Gastroesophageal sphincter (tissue), 4 donors: ENCODE measurements at places on chromosomes 11 and 22. TPM values are rescaled to one million over a fixed set of nuclear protein-coding genes. Genes with fewer than 3 reads are reported as not detected.

GRCh38 chr11:121358760-121359159, 66.2 kb downstream of the SC5D start:
- ATAC-seq: no peak

DNA sequence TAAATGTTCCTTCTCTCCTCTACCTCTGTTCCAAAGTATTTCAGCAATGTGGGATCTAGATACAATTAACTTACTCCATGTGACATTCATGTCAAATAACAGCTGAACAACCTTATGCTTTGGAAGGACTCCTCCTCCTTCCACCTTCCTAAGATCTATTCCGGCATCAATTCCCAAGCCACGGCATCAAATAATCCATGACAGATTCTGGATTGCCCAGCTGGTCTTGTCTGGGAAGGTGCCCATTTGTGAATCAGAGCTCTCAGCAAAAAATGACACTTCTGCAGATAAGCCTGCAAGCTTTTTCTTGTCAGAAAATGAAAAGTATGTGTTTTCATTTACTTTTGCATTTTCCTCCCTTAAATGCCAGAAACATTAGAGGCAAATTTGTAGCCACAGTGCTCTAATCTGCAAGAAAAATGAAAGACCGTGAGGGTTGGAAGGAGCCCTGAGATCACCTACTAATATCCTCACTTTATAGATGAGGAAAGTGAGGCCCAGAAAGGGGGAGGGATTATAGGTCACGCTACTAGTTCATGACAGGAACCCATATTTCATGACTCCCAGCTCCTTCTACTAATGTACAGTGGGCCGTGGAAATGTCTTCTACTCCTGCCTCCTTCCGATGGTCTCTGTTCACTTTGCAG, 124.0 kb downstream of the ME3 start:
- ATAC-seq: peak; percentile 69

GRCh38 chr11:118180300-118180703, 3.9 kb upstream of the SCN2B start:
- peak; percentile 82 for ATAC-seq

DNA sequence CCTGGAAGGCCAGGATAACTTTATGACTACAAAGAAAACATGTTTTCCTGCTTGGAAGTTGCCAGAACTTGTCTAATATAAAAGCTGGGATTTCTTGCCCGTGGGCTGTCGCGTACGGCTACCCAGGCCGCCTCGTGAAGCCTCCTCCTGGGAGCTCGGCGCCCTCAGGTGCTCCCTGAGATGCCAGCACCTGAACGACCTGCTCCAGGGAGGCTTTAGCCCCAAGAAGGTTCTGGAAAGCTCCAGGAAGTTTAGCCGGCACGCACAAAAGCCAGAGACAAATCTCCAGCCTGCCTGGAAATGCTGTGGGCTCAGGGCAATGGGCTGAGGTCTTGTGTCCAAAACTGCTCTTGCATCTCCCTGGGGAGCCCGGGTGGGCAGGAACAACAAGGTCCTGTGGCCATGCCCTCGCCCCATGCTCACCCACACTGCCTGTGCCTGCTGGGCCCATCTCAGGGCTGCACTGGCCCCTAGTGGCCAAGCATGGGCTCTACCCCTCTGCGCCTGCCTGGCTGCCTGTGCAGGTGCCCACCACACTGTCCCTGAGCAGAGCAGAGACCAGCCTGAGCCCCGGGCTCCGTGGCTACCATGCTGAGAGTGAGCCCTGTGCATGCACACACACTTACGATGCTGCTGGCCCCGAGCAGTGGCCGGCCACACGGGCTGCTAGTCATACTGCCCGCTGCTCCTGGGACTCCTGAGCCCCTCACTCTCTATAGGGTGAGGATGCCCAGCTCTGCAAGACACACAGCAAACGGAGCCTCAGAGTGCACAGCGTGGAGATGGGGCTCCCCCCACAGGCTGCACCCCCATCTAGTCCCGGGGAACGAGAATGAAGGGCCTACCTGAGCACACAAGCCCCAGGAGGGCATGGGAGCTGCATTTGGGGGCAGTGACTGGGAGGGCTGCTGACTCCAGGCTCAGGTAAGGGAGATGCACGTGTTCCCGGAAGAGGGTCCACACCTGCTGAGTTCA, 4.9 kb upstream of the CELSR1 start:
- peak; percentile 80 for ATAC-seq

DNA sequence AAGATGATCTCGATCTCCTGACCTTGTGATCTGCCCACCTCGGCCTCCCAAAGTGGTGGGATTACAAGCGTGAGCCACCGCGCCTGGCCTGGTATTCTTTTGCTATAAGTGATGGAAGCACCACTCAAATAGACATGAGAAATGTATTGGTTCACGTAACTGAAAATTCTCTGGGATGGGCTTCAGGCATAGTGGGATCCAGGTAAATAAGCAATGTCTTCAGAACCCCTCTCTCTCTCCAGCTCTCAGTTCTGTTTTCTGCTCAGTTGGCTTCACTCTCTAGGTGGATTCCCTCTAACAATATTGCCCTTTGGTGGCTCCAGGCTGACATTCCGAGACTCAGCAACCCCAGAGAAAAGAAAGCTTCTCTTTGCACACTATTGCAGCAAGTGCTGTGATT, 889 bp upstream of the LHFPL7 start:
- no peak for ATAC-seq

- ATAC-seq: no peak
Measured at GRCh38 chr11:105884436-105884835, 137.6 kb downstream of the MSANTD4 start.

DNA sequence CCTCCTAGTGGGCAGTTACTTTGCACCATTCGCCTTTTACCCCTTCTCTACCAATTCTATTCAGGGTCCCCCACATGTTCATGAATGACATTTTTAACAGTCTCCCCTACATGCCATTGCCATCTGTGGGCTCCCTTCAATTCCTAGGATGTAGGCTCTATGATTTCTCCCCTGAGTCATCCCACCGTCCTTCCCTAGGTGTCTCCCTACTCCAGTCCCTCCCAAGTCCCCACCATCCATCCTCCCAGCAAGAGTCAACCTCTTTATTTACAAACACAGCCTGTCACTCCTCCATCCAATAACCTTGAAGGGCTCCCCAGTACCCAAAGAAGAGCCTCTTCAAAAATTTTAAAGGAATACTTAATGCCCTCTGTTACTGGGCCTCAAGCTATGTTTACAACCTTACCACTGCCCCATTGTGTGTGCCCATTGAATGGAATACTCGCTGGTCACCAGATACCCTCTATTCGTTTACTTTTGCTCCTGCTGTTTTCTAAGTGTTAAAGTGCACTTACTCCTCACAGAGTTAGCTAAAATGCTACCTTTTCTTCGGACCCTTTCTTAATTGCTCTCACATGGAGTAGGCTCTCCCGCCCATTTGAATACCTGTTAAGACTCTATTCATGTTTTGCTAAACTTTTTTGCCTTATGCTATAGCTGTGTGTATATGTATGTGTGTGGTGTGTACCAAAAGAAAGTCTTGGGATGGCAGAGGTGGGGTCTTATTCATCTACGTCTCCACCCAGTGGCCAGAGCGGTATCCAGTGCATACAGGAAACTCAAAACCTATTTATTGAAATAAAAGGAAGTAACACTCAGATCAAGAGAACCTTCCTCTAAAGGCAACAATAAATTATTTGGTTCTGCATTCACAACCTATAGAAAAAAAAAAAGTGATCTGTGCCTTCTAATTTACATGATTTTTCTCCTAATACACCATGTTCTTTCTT, 235.8 kb upstream of the CCDC90B start:
- ATAC-seq: no peak

DNA sequence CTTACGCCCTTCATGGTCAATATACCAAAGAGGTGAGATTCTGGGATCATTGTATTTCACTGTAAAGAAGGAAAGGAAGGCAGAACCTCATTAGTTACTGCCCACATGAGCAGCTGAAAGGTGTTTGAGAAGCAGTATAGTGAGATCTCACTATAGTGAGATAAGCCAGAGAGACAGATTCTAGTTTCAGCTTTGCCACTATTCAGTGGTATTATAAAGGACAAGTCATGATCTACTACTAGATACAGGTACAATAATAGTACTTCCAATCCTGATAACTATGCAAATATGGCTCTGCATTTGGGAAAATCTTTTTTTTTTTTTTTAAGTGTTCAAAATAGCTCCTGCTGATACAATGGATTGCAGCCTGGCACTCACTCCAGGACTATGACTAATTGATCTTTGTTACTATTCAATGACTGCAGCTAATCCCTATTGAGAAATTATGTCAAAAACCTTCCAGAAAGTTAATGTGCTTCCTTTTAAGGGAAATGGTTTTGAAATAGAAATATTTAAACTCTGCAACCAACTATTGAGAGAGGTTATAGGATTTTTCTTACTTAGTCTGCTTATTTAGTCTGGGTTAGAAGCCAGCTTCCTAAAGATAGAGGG, 8.3 kb upstream of the DLAT start:
- ATAC-seq: peak; percentile 76

DNA sequence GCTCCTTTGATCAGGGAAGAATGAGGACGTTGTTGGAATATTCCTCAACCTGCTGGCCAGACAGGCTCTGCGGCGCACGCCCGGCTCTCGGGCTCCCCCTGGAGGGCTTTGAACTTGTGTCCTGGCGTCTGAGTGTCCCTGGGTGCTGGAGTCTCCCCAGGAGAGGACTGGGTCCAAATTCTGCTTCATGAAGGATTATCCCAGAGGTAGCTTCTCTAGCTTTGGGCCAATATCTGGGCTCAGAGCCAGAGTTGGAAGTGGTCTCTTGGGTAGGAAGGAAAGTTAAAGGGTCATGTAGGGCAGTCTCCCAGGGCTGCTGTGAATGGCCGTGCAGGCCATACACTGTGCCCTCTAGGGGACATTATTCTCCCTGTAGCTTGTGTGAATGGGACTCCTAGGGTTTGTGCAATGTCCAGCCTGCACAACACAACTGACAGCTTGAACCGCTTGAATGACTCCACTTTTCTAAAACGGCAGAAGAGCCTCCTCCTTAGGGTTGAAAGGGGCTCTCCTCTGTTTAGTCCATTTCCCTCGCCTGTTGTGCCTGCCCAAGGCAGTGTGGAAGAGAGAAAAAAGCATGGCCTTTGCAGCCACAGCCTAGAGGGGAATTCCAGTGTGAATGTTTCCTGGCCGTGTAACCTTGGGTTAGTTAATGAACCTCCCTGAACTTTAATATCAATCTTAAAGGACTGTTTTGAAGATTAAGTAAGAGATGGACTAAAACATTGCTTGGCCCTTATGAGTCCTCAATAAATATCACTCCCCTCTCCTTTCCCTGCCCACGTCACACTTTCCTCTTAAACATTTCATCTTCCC, 111.2 kb upstream of the THY1 start:
- ATAC-seq: peak; percentile 83

DNA sequence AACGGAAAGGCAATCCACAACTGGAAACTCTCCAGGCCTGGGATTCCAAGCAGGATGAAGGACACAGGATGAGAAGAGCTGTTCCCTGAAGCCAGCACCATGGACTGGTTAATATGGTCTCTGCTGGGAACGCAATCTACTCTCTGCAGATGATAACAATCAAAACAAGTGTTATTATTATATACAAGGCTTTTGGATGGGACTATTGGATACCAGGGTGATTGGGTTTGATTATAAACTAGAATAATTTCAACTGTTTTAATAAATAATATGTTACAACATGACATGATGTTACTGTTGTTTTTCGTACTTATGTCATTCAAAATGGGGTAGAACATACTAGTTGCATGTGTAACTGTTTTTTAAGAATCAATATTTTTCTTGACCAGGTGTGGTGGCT, at the start of gene OR52R1:
OR52R1 (minus strand) TSS at position 101 of the 400 bp plus-strand sequence; CDS start at position 101, 0 bp downstream.
- ATAC-seq: no peak

GRCh38 chr11:27215471-27216269, 147.3 kb downstream of the CCDC34 start:
- ATAC-seq: peak; percentile 30

MS4A6E gene
- total RNA-seq: not detected

MRGPRD gene
- total RNA-seq: not detected

TP53AIP1 gene
- 0.42 TPM for total RNA-seq

NFAM1 gene
- 3.4 TPM for total RNA-seq

GLYAT gene
- total RNA-seq: not detected

FXYD6 gene
- total RNA-seq: 75.3 TPM

CNIH2 gene
- not detected for total RNA-seq
